ENCODE measurements at places on chromosomes 5 and 9. TPM values are rescaled to one million over a fixed set of nuclear protein-coding genes. Genes with fewer than 3 reads are reported as not detected.

GPX3 gene
- 1,190 TPM for polyA plus RNA-seq

ARHGEF28 gene
- polyA plus RNA-seq: 48.4 TPM

POU5F2 gene
- 0.01 TPM for polyA plus RNA-seq

AGXT2 gene
- 34.1 TPM for polyA plus RNA-seq

TAF11L11 gene
- polyA plus RNA-seq: not detected

GRIA1 gene
- 1.4 TPM for polyA plus RNA-seq

PRDM9 gene
- polyA plus RNA-seq: not detected

EMB gene
- polyA plus RNA-seq: 5.9 TPM

IL33 gene
- 18.9 TPM for polyA plus RNA-seq

SLC36A3 gene
- not detected for polyA plus RNA-seq

C5orf58 gene
- polyA plus RNA-seq: not detected

PCDHGB1 gene
- polyA plus RNA-seq: 2.1 TPM

Measured in left renal pelvis (tissue), 4 donors.